NCI-H524 treated with DMSO at 0.1 percent for 48 hours (cell line): ENCODE measurements at places on chromosomes 16 and 17.

- DNase-seq = no peak
Observed at GRCh38 chr16:82653550-82654511, 27.1 kb downstream of the CDH13 start.

DNA sequence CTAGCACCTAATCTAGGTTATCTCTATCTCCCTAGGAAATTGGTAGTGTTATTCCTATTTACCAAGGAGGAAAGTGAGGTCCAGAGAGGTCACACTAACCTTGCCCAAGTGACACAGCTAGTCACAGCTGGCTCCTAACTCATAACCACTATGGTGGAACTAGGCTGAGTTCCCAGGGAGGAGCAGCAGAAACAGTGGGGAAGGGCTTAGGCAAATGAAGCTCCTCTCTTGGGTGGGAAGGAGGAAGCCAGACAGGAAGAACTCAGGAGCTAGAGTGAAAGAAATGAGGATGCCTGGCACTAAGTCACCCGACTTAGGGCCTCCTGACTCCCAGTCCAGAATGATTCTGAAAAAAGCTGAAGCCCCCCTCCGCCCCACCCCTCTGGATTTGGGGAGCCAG is 34.5 kb downstream of the PSME3IP1 start:
- no peak for DNase-seq

GRCh38 chr17:6554342-6554741 is 2.0 kb downstream of the PITPNM3 start:
- no peak for DNase-seq

DNA sequence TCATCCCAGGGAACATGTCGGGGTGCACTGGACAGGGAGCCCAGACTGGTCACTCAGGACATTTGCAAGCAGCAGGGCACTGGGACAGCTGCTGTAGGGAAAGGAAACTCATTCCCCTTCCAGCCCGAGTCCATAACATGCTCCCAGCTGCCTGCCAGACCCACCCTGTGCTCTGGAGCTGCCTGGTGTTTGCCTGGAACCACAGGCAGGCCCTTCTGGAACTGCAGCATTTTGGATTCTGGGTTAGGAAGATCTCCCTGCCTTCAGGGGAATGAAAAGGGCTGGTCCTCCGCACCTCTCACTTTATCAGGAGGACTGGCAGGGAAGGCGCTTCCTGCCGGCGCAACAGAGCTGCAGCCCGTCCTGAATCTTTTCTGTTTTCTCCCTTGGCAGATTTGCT is 41.2 kb downstream of the MEAK7 start:
- DNase-seq = no peak

DNA sequence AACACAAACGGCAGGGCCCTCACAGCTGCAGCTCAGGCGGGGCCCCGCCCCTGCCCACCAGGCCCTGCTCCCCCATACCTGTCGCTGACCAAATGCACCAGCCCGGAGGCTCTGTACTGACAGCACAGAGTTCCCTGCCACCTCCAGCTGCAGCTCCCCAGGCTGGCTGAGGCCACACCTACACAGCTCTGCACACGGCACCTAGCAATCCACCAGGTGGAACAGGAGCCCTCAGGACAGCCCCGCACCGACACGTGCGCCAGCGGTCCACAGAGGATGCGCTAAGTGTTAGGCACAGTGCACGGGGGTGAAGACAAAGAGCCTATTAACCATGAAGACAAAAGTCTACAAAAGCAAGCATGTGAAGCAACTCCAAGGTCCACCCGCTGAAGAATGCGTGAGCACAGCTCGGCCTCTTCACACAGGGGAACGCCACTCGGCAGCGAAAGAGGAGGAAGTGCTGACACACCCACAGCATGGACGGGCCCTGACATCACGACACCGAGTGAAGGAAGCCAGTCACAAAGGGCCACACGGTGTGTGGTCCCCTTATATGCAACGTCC is 5.4 kb downstream of the ZCCHC14 start:
- no peak for DNase-seq

DNA sequence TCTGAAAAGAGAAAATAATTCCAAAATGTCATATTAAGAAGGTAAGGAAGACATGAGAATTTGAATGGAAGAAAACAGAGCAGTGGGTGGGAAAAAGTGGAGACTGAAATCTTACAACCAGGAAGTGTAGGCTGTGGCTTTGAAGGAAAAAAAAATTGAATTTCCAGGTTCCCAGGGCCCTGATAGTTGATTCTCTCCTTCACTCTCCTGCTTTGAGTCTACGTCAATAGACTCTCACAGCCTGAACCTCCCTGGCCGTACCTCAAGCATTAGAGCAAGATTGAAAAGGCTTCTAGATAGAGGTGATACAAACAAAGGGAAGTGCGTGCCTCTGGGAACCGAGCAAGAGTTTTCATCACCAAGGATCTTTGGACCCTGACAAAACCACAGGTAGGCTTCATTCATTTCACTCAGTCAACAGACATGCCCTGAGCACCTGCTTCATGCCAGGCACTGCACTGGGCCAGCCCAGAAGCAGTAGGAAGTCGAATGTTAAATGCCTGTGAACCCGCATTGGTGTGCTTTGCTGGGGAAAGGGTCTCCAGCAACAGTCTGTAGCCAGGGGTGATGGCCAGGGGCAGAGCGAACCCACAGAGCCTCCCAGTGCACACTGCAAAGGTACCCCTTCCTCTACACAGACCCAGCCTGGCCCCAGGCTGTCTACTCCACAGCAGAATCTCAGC is 163.9 kb downstream of the SLC39A11 start:
- DNase-seq = no peak

- peak; percentile 20 for DNase-seq
Observed at GRCh38 chr16:2904100-2904921, 7.4 kb upstream of the FLYWCH1 start.

DNA sequence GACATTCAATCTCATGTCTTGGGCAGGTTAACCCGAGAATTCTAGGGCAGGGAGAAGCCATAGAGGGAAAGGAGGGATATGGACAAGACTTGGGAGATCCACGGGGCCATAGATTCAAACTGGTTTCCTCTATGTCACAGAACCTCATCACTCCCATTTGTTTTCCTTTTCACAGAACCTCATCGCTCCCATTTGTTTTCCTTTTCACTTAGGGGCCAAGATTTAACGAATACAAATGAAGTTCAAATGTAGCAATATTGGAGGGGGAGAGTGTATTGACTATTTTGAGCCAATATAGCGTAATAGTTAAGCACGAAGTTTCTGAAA is 39.3 kb upstream of the LONP2 start:
- DNase-seq = no peak

DNA sequence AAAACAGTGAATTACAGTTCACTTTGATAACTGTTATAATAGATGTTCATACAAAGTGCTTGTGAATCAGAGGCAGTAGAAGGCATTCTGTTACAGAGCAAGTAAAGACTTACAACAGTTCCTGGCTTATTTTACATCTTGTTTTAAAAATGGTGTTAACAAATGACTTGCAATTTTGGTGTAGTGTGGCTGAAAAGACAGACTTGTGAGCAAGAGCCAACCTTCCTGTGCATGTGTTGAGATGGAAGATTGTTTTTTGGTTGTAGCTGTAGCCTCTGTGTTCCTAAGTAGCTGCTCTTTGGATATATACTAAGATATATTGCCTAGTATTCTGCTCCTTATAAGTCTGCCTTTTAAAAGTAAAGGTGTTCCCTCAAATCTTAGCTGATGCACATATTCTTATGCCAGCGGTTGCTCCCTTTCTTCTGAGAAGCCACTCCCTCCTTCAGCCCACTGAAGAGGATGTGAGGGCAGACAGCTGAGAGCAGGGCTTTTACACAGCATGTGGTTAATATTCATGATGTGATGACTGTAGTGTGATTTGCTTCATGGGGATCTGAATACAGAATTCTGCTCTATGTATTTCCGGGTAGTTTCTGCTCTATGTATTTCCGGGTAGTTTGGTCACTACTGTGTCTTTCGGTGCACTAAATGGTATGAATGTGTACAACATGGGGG is 182.3 kb downstream of the PHKB start:
- no peak for DNase-seq

DNA sequence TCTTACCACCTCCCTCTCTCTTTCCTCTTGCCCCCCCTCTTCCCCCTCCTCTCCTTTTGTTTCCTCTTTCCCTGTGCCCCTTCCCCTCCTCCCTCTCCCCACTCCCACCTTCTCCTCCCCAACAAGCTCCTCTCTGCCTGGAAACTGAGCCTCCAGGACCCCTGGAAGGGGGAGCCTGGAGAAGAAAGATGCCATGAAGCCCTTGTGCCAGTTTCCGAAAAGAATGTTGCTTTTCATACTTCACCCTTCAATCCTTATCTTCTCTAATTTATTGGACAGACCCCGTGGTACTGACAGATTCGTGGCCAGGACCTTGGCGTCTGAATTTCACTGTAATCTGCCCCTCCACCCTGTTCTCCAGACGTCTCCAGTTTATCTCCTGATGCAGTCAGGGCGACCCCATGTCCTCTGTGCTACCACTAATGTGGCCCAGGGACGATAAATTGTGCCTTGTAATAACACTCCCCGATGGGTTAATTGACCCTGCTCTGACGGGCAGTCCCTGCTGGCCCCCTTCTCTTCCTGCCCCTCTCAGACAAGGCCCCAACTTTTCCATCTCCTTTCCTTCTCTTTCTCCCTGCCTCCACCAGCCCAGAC is 138.4 kb upstream of the GSE1 start:
- DNase-seq = no peak

DNA sequence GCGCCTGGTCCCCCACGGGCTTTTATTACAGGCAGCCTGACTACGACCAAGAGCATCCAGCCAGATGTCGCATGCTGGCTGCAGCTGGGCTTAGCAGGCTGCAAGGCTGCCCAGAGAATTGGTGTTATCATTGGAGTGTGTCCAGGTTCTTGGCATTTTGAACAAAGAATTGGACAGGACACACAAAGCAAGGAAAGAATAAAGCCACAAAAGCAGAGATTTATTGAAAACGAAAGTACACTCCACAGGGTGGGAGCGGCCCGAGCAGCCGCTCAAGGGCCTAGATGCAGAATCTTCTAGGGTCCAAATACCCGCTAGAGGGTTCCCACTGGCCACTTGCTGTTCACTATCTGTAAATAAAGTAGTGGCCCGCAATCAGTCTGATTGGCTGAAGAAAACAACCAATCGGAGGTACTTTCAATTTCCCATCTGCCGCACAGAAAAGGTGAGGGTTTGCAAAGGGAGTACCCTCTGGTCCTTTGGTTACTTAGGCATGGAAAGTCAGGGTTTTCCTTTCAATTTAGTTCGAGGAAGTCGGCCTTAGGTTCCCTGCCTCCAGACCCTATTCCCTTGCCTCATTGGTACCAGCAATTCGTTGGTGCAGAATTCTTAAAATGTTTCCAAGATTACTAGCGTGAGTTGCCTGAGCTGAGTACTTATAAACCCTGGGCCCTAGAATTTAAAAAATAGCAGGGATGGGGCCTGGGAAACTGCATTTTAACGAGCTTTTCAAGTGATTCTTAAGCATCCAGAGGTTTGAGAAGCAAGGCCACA is 38.5 kb upstream of the CNEP1R1 start:
- no peak for DNase-seq

DNA sequence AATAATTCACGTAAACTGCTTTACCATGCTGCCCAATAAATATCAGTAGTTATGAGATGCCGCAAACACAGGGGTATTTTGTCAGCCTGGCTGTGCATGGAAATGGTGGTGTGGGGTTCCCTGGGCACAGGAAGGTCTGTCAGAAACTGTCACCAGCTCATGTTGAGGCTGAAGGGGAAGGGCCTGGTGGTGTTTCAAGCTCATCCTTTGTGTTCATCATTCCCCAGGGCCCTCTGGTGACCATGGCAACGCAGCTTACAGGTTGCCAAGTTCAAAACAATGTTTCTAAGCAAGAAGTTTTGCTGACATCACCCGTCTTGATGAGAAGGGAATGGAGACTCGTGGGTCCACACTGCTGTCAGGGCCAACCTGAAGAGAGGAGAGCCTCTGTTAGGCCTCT is 348.9 kb upstream of the C16orf82 start:
- DNase-seq = no peak

DNA sequence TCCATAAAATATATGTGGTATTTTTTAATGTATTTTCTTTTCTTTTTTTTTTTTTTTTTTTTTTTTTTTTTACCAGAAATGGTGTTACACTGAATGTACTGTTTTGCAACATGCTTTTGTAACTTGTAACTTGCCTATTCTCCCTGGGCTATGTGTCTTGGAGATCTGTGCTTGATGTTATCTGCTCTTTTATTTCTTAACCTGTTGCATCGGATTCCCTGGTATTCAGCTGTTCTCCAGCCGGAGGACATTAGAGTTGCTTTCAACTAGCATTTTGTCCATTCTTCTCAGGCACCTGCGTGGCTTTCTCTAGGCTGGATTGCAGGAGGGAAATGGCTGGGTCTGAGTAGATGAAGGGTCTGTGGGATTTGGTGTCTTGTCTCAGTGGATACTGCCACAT is 47.4 kb downstream of the KATNIP start:
- no peak for DNase-seq

DNA sequence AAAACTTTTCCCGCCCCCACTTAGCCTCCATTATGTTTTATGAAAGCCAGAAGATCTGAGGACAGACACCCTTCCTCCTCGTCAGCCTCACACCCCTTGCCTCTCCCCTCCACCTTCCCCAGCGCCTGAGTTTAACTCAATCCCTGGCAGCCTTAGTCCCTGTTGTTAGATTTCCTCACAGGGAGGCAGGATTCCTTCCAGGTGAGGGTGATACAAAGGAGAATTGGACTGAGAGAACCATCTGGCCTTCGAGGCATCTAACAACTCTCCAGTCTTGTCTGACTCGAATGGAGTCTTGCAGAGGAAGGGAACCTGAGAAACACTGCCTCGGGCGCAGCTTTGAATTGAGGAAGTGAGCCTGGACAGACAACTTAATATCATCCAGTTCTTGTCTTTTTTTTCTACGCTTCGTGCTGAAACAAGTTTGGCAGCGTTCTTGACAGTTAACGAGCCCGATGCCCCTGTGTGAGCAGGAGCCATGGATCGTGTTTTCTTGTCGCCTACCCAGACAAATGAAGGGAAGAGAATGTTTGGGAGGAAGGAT is 1.3 kb upstream of the ZNF768 start:
- DNase-seq = no peak

- DNase-seq = no peak
Observed at GRCh38 chr17:79355165-79355564, 255.7 kb downstream of the RBFOX3 start.

DNA sequence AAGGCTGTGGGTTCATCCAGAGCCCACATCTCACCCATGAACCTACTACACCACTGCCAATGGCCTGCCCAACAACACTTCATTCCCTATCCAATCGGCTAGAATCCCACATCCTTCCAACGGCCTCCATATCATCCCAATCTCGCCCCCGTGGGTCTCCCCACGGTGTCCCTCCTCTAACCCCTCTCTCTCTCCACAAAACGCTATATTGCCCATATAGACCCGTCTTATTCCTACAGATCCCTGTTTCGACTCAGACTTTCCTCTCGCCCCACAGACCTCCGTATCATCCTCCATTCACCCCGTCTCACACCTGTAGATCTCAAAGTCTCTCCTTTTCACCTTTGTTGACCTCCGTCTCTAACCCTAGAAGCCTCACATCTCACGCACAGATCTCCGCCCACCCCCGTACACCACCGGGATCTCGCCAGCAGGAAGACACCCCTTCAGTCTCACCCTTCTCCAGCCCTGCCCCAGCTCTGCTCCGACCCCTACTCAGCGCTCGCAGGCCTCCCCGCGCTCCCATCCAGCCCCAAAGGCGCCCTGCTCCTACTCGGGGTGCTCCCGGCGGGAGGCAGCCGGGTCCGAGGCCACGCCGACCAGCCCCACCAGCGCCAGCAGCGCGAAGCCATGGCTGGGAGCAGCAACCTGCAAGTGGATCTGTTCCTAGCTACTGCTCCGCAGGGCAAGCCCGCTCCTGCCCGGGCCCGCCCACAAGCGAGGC is at the start of gene FDXR:
Gene FDXR (minus strand): TSS at position 682 of the 724 bp plus-strand sequence. CDS start 50 bp downstream, at position 632.
- no peak for DNase-seq
